ENCODE measurements at places on chromosomes 6 and 20. TPM values are rescaled to one million over a fixed set of nuclear protein-coding genes. Genes with fewer than 3 reads are reported as not detected.

- DNase-seq, result no peak
Observed at GRCh38 chr20:39574061-39574460, 611.9 kb downstream of the DHX35 start.

GRCh38 chr6:14658886-14659561 lies 541.5 kb downstream of the CD83 start:
- no peak for DNase-seq

DNA sequence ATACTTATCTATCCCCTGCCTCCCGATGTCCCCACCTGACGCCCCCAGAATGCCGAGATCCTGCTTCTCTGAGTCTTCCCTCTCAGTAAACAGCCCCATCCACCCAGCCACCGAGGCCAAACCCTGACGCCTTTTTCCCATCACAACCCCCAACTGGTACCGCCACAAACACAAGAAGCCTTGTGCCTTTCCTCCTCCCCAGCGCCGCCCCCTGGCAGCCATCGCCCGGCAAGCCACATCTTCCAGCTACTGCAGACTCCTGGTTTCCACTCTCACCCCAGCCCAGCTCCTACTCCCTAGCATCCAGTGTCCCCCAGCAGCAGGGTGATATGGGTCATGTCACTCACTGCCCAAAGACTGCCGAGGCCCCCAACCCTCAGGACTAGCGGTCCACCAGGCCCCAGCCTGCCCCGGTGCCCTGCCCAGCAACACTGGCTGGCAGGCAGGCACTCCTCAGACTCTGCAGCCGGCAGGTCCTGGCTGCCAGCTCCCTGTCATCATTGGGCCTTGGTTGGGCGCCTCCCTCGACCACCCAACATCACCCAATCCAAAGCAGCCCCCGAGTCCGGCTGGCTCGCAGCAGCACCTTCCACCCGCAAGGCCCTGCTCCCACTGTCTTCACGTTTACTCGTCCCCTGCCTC lies 11.2 kb downstream of the TCFL5 start:
- no peak for DNase-seq

DNA sequence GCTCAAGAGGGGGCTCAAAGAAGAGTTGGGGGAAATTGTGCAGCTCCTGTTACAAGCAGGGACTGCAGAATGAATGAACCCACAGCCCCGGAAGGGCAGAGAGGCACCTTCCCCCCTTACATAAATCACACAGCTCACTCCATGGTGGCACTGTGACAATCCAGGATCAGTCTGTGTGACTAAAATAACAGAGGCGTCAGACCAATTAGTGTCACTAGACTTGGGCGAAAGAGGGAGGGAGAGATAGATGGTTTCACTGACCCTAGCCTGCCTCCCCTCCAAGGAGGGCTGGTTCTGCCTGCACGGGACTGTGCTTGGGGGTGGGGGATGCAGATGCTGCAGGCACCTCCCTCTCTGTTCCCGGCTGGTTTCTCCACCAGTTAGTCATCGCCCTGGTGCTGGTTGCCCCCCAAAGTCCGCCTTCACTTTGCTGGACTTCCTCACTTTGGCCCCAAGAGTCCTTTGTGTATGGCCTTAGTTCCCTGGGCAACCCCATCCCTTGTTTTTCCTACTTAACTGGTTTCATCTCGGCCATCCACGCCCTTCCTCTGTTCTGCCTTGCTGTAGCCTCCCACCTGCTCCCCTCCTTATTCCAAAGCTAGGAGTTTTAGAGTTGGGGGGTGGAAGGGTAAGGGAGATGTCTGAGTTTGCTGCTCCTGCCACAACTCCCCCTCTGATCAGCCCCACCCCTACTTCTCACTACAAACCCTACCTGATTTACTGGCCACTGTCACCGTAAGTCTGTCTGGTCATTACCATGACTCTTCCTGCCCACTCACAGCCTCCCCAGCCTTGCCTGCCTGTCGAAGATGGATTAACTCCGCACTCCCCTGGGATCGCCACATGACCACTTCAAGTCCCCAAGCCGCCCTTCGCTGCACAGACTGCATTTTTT lies 17.7 kb downstream of the CCDC167 start:
- no peak for DNase-seq

DNA sequence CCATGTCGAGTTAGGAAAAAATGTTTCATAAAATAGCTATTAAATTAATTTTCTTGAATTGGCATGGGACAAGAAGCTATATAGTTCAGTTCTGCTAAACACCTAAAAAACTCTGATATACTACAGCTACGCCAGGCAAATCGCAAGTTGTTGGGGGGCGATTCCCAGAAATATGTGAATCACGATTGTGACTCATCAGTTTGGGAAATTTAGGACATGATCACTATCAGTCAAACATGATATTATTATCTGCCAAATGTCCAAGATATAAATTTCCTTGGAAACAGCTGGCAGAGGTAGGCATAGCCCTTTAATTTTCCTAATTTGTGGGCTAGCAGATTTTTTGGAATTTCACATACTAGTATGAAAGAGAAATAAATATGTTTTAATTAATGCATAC lies 123.6 kb downstream of the ATXN1 start:
- DNase-seq, result no peak

DNA sequence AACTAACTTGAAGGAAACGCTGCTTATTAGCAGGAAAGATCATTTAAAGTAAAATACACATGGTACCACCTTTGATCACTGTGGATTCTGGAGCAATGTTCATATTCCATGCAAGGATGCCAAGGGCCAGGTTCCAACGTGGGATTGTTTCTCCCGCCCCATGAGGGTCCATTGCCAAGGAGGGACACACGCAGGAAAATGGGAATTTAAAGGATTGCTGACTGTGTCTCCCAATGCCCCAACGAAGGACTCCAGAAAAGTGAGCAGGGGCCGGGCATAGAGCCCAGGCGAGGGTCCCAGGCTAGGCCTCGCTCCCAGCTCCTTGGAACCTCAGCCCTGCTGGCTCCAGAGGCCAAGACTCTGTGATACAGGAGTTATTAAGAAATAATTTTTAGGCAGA lies 111.2 kb downstream of the DACT2 start:
- no peak for DNase-seq

DNA sequence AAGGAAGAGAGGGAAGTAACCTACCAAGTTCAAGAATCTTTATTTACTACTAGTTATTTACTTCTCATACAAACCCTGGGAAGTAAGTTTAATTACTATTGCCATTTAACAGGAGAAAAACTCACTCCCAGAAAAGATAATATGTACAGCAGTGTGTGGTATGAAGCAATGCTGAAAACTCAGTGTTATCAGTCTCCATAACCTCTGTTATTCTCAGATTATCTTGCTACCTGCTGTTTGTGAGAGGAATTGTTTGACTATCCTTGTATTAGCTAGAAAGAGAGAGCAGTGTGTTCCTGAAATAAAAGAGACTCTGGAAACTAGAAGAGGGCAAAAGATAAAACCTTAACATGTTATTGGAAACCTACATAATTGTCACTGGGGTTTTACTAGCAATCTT lies 38.2 kb downstream of the ADGRB3 start:
- no peak for DNase-seq

DNA sequence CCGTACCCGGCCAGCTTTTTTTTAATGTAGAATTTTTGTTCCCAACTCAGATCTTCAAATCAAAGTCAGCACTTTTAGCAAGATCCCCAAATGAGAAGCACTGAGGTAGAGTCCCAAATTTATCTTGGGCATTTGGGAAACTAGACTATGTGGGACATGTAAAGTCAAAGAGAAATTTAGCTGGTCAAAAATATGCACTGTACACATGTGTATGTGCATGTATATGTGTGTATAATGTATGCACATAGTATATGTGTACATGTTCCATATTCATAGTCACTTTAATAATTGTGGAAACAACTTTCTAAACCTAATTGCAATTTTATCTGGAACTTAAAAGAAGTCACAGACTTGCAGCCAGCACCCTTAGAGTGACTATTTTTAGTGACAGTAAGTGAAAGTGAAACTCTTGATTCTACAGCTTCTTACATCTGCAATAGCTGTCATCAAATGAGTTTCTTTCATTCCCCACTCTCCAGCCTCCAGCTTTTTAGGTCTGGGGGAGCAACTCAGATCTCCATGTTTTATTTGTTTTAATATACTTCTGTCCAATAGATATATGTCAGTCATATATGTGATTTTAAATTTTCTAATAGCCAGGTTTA lies 53.6 kb downstream of the CDC40 start:
- no peak for DNase-seq

GRCh38 chr6:146543940-146544615 lies 445 bp downstream of the RAB32 start:
- no peak for DNase-seq

Gene MKKS
- total RNA-seq, result 5.0 TPM

Gene TRIM40
- total RNA-seq, result 0.39 TPM

Gene ABHD16B
- not detected for total RNA-seq

All from CD4-positive, CD25-positive, alpha-beta regulatory T cell (primary cell).